ENCODE measurements at places on chromosomes 7 and 10.

DNA sequence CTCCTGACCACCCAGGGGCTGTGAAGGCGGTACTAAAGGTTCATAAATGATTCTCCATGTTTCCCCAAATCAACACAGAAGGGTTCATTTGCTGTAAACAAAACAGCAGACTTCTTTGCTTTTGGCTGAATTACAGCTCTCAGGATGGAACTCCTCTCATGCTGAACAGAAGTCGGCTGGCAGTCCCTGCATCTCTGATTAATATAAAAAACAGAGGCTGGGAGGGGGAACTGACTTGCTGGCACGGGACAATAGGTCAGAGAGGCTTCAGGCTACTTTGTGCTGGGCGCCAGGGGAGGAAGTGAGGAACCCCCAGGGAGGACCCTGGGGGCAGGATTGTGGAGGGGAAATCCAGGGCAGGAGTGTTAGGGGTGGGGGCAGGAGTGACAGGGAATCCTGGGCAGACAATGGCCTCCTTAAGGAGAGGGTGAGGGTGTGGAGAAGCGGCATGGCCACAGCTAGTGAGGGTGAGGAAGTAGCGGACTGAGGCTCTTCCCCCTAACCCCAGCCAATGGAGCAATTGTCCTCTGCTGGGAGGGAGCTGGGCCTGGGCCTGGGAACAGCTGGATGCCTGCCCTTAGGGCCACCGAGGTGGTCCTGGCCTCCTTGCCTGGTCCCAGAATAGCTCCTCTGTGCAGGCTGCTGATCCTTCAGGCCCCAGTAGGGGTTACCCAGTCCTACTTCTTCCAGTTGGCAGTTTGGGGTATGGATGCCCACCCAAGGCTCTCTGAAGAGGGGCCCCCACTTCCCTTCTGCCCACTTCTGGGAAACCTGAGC, 9.2 kb upstream of the SFRP5 start:
- DNase-seq: no peak

- peak; percentile 15 for DNase-seq
These were observed 56.4 kb downstream of the ESYT2 start for GRCh38 chr7:158772916-158773315.

DNA sequence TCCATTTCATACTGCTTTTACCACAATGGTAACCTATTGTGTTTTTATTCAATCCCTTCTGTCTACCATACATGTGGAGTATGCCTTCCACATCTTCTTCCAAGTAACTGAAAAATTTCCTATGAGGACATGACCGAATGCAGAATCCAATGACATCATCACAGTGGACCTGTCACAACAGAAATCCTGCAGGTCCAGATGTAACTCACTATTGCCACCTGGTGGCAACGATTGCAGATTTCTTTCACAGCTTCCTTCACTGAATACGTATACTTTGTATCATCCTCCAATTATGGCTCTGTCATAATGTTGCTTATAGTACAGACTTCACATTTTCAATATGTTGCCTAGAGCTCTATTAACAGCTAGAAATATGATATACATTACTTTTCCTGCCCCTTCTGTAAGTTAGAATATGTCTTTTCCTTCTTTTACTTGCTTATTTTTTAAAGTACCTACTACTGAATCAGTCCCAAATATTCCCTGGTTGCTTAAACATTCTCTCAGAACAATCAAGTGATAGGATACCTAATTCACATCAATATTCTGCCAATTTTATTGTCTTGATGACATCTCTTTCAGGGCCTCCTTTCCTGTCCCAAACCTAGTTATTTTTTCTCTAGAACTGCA, 45.4 kb downstream of the SLC13A1 start:
- peak; percentile 61 for DNase-seq

- no peak for DNase-seq
These were observed 47.7 kb downstream of the TBXAS1 start for GRCh38 chr7:139876622-139877283.

DNA sequence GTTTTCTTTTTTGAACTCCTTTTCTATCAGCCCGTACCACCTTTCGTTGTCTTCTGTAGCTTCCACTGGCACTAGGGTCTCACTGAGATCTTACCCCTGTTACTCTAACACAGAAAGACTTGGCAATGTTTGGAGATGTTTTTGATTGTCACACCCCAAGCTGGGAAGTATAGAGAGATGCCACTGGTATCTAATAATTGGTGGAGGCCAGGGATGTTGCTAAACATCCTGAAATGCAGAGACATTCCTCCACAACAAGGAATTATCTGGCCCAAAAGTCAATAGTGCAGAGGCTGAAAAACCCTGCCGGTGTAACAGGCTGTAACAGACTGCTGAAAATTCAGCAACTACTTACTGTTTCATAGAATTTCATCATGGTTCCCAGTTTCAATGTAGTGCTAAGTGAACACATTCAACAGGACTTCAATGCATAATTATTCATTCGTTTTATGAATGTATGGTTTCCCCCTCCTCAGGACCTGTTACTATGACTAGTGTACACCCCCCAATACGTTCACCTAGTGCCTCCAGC, 115.9 kb downstream of the TRIM24 start:
- no peak for DNase-seq

DNA sequence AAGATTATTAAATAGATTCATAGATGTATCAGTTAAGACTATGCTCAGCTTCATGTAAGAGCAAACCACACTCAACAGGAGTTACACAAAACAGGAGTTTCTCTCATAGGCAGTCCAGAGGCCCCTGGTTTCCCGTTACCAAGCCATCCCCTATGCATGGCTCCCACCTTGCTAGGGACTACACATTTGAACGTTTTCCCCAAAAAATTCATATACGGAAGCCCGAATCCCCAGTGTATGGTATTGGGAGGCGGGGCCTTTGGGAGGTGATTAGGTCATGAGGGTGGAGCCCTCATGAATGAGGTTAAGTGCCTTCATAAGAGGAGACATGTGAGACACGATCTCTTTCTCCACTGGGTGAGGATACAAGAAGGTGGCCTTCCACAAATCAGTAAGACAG, 29.1 kb downstream of the RSU1 start:
- no peak for DNase-seq

DNA sequence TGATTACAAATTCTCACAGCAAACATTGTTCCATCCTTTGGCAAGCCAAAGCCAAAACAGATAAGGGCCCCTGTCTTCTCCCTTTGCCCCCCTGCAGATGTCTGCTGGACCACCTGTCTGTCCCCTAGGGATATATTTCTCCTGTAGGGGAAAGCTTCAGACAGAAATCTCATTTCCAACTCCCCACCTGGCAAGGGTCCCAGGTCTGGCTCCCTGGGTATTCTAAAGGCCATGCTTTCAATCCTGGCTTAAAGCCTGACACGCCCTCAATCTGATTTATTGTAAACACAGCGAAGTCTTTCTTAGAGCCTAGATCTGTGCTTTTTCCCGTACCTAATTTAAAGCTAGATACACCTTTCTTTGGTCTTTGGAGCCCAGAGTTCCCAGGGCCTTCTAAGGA, 66.1 kb downstream of the KCNMA1 start:
- no peak for DNase-seq

Data from activated CD8-positive, alpha-beta T cell treated with anti-CD3 and anti-CD28 coated beads, Interleukin-2, amount 10 ng/mL, durations not matched to agents 7 days and 5 days (primary cell).